ENCODE measurements at places on chromosomes 11 and 22. TPM values are rescaled to one million over a fixed set of nuclear protein-coding genes. Genes with fewer than 3 reads are reported as not detected.

YWHAH gene
- 194 TPM for total RNA-seq

CARNS1 gene
- total RNA-seq: 0.06 TPM

SLCO2B1 gene
- not detected for total RNA-seq

KCNK4 gene
- total RNA-seq: not detected

LDHAL6A gene
- total RNA-seq: not detected

SCUBE1 gene
- total RNA-seq: not detected

OR8G5 gene
- total RNA-seq: not detected

C22orf15 gene
- 1.0 TPM for total RNA-seq

RASGRP2 gene
- not detected for total RNA-seq

UCP3 gene
- 0.50 TPM for total RNA-seq

OR8A1 gene
- not detected for total RNA-seq

SYCE3 gene
- total RNA-seq: not detected

TRIM51G gene
- total RNA-seq: not detected

EPS8L2 gene
- total RNA-seq: 55.5 TPM

AKIP1 gene
- 50.1 TPM for total RNA-seq

ZNF195 gene
- 21.4 TPM for total RNA-seq

MGAT3 gene
- not detected for total RNA-seq

OR52N4 gene
- total RNA-seq: not detected

PARVG gene
- not detected for total RNA-seq

CCND1 gene
- 1,983 TPM for total RNA-seq

OMP gene
- not detected for total RNA-seq

C11orf52 gene
- 0.33 TPM for total RNA-seq

All from HFFc6 (cell line).